ENCODE measurements at places on chromosomes 11 and 22. TPM values are rescaled to one million over a fixed set of nuclear protein-coding genes. Genes with fewer than 3 reads are reported as not detected.

- DNase-seq = no peak
- H3K4me3 ChIP-seq = no peak overlapping the region
- H3K36me3 ChIP-seq = no peaks in the 10 kb centered on the region
- H3K27ac ChIP-seq = no peak overlapping the region
- H3K27me3 ChIP-seq = peaks cover 2% of the 10 kb centered on the region
Measured at GRCh38 chr11:22444076-22444475, 105.9 kb downstream of the SLC17A6 start.

GRCh38 chr11:86793307-86793706, 7.0 kb upstream of the PRSS23 start:
- no peak for DNase-seq
- H3K27me3 ChIP-seq = no peaks in the 10 kb centered on the region
- no peaks in the 10 kb centered on the region for H3K4me1 ChIP-seq
- no peak overlapping the region for H3K4me3 ChIP-seq
- no peak overlapping the region for H3K27ac ChIP-seq

DNA sequence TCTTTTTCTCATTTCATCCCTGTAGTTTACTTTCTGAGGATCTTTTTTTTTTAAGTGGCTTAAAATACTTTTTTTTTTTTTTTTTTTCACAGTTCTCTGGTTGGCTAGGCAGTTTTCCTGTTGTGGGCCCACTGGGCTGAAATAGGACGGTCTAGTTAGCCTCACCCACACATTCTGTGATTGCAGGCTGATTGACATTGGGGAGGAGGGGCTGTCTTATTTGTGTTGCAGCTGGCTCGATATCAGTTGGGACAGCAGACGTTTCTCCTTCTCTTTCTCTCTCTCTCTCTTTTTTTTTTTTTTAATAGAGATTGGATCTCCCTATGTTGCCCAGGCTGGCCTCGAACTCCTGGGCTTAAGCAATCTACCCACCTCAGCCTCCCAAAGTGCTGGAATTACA, 6.9 kb downstream of the BCR start:
- no peak overlapping the region for H3K4me3 ChIP-seq
- H3K4me1 ChIP-seq = peaks cover 17% of the 10 kb centered on the region
- no peaks in the 10 kb centered on the region for H3K27me3 ChIP-seq
- no peak for DNase-seq
- no peak overlapping the region for H3K27ac ChIP-seq

- no peak for DNase-seq
- H3K4me1 ChIP-seq = no peaks in the 10 kb centered on the region
- no peaks in the 10 kb centered on the region for H3K27me3 ChIP-seq
- H3K4me3 ChIP-seq = no peak overlapping the region
Measured at GRCh38 chr11:114017723-114018122, 41.8 kb upstream of the ZBTB16 start.

- no peak overlapping the region for H3K27ac ChIP-seq
- DNase-seq = no peak
- H3K27me3 ChIP-seq = no peaks in the 10 kb centered on the region
- no peaks in the 10 kb centered on the region for H3K4me1 ChIP-seq
Measured at GRCh38 chr22:46031557-46031956, 54.6 kb upstream of the WNT7B start.

DNA sequence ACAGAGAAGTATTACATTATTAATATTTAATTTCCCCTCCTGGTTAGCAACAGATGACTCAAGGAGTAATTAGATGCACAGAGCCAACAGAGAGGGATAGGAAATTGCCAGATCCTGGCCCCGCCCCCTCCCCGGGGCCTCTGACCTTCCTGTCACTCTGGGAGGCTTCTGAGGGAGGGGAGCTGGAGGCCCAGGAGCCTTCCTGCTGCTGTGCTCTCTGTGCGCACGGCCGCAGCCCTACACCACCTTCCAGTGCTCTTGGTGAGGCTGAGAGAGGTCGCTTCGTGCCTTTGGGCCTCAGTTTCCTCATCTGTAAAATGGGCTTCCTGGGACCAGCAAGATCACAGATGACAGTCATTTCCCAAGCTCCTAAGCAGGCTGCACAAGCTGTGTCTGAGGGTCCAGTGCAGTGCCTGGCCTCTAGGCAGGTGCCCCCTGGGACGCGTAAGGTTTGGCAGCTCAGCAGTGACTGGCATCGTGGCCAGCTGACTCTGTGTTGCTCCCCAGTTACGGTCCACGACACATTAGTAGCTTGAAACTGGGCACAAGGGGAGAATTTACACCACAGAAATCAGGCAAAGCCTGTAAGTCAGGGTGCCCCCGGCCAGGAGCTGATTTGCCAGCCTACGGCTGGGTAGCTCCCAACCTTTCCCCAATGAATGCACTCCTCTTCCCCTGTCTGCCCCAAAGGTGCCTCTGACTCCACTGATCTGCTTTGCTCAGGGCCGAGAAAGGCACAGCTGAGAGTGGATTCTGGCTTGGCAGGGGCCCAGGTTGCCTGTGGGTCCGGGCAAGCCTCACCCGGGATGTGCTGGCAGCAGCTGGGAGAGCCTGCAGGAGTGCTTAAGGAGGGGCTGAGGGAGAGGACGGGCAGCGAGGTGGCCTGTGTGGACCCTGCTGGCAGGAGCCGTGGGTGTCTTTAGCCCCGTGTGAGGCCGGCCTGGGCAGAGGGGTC, 2.3 kb downstream of the ADORA2A start:
- no peak for DNase-seq
- peaks cover 22% of the 10 kb centered on the region for H3K36me3 ChIP-seq
- H3K4me1 ChIP-seq = no peaks in the 10 kb centered on the region
- H3K27me3 ChIP-seq = peaks cover 20% of the 10 kb centered on the region
- H3K27ac ChIP-seq = no peak overlapping the region

DNA sequence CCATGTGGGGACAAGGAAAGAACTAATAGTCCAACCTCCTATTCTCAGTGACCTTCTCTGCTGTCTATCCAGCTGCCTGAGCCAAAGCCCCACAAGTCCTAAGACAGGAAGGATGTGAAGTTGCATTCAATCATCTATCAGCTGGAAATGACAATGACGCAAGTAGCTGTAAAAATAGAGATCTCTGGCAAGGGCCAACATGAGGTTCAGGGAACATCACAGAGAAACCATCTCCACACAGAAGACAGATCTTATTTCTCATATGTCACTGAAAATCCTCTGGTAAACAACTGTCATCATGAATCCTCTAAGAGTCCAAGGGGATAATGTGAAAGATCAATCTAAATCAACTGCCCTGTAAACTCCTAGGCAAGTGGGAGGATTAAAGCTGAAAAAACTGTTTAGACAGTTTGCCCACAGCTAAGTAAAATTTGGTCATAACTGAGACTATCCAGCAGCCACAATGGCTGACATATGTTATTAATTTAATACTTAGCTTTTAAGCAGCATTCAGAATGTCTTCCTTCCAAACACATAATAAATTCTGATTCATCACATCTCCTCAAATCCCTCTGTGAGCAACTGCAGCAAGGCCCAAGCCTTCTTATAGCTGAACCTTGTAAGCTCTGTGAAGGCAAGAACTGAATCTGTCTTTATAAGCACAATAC, 52.1 kb downstream of the ALG9 start:
- H3K4me3 ChIP-seq = no peak overlapping the region
- no peak for DNase-seq
- peaks cover 17% of the 10 kb centered on the region for H3K36me3 ChIP-seq
- H3K27ac ChIP-seq = no peak overlapping the region
- no peaks in the 10 kb centered on the region for H3K27me3 ChIP-seq

- peak overlapping the region; percentile 74 for H3K4me3 ChIP-seq
- H3K4me1 ChIP-seq = peaks cover 52% of the 10 kb centered on the region
- DNase-seq = peak; percentile 72
- peak overlapping the region; percentile 35 for H3K27ac ChIP-seq
Measured at GRCh38 chr11:47186700-47187695, 764 bp upstream of the PACSIN3 start.

DNA sequence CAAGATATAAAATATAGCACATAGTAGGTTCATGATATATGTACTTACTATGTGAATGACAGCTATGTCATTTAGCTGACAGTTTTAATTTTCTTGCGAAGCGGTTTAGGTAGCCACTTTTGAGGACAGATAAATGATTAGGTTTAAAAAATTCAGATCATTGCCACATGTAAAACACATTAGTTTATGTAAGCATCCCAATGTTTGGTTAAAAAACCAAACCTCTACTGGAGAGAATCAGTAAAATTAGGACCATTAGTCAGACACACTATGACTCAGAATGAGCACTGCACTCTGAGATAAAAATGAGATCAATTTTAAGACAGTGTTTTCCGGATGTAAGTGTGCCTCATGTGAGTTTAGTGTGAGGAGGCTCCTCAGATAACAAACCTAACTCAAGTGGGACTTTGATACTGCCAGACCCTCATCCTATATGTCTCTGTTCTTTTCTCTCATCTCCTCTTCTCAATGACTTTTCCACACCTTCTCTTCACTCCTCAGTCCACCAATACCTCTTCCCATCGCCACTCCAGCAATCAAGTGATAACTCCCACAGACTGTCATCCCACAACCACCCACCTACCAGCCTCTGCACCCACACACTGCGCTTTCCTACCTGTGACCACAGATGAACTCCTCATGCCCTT, 6.8 kb upstream of the OR2AT4 start:
- DNase-seq = no peak
- H3K36me3 ChIP-seq = no peaks in the 10 kb centered on the region
- no peaks in the 10 kb centered on the region for H3K4me1 ChIP-seq

GRCh38 chr11:132779497-132779896, 752.8 kb downstream of the OPCML start:
- no peaks in the 10 kb centered on the region for H3K36me3 ChIP-seq
- no peaks in the 10 kb centered on the region for H3K4me1 ChIP-seq
- H3K27me3 ChIP-seq = no peaks in the 10 kb centered on the region
- H3K27ac ChIP-seq = no peak overlapping the region
- DNase-seq = no peak

- DNase-seq = no peak
- H3K27me3 ChIP-seq = no peaks in the 10 kb centered on the region
- no peak overlapping the region for H3K27ac ChIP-seq
Measured at GRCh38 chr22:36244522-36245391, 5.4 kb upstream of the APOL2 start.

DNA sequence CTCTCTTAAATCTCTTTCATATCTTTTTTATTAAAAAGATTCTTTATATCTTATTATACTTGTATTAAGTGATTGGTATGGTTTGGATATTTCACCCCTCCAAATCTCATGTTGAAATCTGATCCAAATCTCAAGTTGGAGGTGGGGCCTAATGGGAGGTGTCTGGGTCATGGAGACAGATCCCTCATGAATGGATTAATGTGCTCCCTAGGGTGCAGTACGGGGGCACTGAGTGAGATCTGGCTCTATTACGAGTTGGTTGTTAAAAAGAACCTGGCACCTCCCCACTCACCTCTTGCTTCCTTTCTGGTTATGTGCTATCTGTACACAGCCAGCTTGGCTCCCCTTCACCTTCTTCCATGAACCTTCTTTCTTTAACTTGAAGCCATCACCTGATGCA, 149.6 kb downstream of the CWF19L2 start:
- no peaks in the 10 kb centered on the region for H3K27me3 ChIP-seq
- no peak overlapping the region for H3K27ac ChIP-seq
- no peak overlapping the region for H3K4me3 ChIP-seq
- DNase-seq = no peak
- H3K4me1 ChIP-seq = no peaks in the 10 kb centered on the region

C11orf71 gene
- polyA plus RNA-seq = 9.3 TPM

MISFA gene
- 0.60 TPM for polyA plus RNA-seq

CHRDL2 gene
- 8.0 TPM for polyA plus RNA-seq

CDC42BPG gene
- 36.5 TPM for polyA plus RNA-seq

LIF gene
- 4.2 TPM for polyA plus RNA-seq

LARGE1 gene
- 18.8 TPM for polyA plus RNA-seq

Measured in small intestine (tissue), 16 donors.